EL (cell line): ENCODE measurements at places on chromosomes 6 and 20.

DNA sequence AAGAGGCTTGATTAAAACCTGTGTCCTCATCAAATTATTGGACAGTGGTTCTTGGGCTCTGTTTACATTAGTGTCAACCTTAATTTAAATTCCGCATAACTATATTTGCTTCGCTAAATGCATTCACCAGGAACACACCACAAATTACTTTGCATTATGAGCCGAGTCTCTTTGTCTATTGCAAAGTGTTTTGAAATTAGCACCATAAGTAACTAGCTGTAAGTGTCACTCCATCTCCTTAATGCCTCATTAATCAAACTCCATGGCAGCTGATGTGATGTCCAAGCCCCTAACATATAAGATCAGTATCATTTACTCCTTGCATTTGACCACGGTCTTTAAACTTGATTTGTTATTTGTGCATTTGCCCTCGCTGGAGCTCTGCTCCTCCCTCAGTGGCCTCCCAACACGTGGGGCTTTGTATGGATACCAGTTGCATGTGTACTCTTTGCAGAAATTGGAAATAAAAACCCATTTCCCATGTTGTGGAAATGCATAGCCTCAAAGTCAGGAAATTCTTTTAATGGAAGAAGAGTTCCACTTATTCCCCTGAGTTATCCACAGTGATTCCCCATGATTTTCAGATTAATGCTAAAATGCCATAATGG lies 24.6 kb downstream of the FOXA2 start:
- no peak for DNase-seq

DNA sequence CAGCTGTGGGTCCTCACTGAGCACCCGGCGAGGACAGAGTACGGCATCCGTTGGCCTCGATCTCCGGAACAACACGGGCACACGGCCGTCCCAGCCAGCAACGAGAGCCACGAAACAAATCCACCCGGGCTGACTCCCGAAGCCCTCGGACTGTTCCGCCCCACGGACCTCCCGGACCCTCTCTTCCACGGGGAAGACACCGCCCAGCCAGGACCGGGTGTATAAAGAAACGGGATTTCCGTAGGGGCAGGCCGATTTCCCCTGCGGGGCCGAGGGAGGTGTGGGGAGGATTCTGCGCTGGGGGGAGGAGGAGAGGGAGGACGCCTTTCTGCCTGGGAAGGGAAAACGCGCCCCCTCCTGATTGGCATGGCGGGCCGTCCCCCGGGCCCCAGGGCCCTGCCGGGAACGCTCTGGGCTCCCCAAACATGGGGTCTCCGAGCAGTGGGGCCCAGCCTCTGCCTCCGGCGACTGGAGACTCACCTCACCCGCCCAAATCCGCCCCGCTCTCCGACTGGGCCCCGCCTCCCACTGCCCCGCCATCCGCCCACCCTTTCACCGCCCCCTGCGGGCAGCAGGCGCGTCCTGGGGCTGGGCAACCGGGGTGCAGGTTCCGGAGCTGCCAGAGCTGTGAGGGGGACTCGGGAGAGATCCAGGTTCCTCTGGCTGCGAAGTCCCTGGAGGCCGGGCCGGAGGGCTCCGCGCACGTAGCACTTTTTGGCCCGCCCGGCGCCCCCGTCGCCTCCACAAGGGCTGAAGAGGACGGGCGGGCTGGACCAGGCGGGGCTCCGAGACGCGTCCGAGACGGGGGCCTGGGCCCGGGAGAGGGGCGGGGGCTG lies 679 bp upstream of the PPDPF start:
- DNase-seq, result peak; percentile 75

DNA sequence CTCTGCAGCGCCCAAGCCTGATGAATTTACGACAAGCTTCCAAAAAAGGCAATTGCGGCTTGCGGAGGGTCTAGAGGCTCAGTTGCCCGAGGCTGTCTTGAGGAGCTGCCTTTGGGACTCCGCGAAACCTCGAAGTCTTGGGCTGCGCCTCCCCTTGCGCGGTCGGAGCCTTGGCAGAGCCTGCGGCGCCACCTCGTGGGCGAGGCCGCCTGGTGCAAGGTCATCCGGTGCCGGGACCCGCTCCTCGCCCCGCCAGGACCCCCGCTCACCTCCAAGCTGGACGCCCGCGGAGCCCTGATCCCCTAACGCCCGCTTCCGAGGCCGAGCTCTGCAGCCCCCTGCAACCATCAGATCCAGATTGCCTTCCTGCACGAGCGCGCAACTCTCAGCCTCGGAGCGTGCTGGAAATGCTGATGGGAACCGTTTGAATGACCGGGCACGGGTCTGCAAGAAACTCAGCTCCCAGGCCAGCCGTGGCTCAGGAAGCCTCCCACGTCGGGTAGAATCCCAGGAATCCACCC lies 14.9 kb upstream of the FAM210B start:
- peak; percentile 55 for DNase-seq

GRCh38 chr6:35260591-35261570 lies 1.3 kb downstream of the ZNF76 start:
- no peak for DNase-seq

GRCh38 chr6:19333936-19334335 lies 503.2 kb upstream of the ID4 start:
- no peak for DNase-seq

GRCh38 chr20:2752567-2753460 lies 47.6 kb downstream of the CPXM1 start:
- peak; percentile 51 for DNase-seq

DNA sequence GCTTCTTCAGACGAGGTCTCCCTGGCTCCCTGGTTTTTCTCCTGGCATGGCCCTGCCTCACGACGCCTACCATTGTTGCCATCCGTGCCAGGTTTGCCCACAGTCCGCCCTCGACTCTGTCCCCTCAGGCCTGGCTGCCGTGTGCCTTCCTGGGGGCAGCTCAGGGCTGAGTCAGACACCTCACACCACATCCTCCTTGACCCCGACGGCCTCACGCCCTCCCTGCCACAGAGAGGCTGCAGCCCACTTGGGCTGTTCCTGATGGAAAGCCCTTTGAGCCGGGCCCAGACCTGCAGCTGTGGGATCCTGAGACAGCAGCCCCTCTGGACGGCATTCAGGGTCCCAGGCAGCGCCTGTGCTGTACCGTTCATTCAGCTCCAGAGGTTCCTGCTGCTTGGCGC lies 108.3 kb downstream of the PSMB1 start:
- no peak for DNase-seq

GRCh38 chr20:49594931-49595315 lies 27.0 kb upstream of the PTGIS start:
- DNase-seq, result no peak

- peak; percentile 54 for DNase-seq
Observed at GRCh38 chr20:23399568-23400241, 21.6 kb downstream of the NAPB start.

DNA sequence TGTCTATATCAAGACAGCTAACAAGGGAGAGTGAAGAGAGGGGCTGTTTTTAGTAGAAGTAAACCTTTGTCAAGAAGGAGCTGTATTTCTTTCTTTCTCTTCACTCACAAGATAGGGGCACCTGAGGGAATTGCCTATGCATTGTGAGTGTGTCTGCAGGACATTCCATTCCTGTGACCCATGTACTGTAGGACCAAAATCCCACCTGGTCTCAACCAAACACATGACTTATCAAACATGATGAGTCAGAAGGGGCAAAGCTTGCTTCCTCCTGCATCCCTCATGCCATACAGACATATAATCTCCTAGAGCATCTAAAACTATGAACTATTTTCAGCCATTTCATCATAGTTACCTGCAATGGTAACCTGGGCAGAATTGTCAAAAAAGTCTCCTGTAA lies 21.8 kb downstream of the PKHD1 start:
- DNase-seq, result no peak

GRCh38 chr20:3228750-3229032 lies 10.3 kb downstream of the SLC4A11 start:
- DNase-seq, result no peak

GRCh38 chr6:108168501-108169463 lies 3.0 kb downstream of the NR2E1 start:
- peak; percentile 22 for DNase-seq

DNA sequence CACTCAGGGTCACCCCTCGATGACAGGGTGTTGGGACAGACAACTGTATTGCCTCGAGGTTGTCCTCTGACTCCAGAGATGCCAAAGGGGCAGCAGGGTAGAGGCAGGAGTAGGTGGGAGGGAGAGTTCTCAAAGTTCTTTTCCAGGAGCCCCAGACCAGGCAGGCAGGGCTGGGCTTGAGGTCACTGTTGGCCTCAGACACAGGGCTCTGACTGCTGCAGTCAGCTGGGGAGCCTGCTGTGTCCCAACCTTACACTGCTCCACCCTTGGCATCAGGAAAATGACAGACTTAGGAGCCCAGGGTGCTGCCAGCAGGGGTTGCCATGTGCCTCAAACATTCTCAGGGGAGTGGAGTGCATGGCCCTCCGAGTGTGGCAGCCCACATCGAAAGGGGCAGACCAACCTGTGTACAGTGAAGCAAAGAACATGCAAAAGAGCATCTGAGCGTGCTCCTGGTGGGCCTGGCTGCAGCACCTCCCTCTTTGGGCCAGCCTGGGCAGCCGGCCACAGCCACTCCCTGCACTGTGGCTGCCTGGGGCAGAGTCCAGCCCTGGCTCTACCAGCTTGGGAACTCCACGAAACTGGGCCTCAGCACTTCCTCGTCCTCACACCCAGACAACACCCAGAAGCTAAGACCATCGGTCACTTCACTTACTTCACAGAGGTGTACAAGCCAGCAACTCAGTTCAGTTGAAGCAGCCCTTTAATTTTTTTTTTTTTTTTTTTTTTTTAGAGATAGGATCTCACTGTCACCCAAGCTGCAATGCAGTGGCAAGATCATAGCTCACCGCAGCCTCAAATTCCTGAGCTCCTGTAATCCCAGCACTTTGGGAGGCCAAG lies 24.0 kb downstream of the C6orf132 start:
- peak; percentile 50 for DNase-seq

DNA sequence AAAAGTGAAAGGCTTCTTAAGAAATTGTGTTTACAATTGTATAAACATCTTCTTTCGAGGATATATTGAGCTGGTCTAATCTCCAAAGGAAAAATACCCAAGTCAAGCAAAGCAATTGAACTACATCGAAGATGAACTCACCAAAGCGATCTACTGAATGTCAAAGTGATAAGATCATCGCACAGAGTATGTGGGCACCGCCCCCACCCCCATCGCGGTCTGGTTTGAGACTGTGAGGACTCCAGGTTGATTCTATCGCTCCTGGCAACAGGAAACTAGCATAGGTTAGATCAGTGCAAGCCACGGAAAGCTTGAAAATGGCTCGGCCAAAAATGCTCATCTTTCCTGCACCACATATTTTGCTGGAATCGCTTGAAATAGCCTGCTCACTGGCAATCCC lies 133.2 kb upstream of the RPS6KA2 start:
- DNase-seq, result no peak

GRCh38 chr20:41540918-41541317 lies 77.3 kb downstream of the CHD6 start:
- DNase-seq, result no peak

- no peak for DNase-seq
Observed at GRCh38 chr6:93972791-93973190, 553.4 kb upstream of the EPHA7 start.

GRCh38 chr6:106027758-106028157 lies 58.4 kb upstream of the PRDM1 start:
- DNase-seq, result no peak

DNA sequence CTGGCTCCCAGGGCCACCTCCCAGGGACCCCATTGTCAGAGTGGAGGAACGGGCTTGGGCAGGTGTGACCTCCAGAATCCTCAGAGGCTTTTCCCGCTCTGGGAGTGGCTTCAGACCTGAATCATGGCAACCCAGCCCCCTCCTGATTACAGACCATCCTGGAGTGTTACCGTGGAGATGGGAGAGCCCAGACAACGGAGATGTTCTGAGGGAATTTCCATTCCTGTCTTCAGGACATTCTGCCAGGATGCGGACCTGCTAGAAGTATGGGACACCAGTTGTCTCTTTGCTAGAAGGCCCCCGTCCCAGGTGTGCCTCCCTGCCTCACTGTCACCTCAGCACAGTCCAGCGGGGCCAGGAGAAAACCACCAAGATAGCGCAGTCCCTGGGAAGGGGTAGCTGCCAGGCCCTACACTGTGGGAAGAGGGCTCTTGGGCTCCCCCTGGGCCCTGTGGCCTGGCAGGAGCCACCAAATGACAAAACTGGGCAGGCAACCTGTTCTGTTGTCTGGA lies 109.9 kb downstream of the PSMB1 start:
- no peak for DNase-seq

GRCh38 chr6:96923871-96924493 lies 546 bp upstream of the KLHL32 start:
- peak; percentile 2 for DNase-seq

DNA sequence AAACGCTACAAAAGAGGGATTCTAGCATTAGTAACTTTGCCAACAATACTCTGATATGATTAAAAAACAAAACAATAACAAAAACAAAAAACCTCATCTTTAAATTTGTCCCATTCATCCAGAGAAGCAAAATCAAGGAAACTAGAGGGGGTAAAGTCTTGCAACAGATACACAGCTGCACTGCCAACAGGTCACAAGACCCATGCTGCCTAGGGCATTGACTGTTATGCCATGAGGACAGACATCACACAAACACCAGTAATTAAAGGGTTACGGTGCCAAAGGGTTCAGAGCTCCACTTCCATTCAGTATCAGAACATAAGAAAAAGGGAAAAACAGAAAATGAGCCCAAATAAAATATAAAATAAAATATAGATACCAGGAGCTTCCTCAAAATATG lies 1.6 kb downstream of the TBC1D20 start:
- DNase-seq, result peak; percentile 36

- DNase-seq, result no peak
Observed at GRCh38 chr6:74609871-74610270, 596.0 kb downstream of the COL12A1 start.

GRCh38 chr20:62949962-62950361 lies 2.5 kb upstream of the SLC17A9 start:
- DNase-seq, result no peak

GRCh38 chr6:36963451-36964290 lies 9.1 kb downstream of the PI16 start:
- DNase-seq, result peak; percentile 24

DNA sequence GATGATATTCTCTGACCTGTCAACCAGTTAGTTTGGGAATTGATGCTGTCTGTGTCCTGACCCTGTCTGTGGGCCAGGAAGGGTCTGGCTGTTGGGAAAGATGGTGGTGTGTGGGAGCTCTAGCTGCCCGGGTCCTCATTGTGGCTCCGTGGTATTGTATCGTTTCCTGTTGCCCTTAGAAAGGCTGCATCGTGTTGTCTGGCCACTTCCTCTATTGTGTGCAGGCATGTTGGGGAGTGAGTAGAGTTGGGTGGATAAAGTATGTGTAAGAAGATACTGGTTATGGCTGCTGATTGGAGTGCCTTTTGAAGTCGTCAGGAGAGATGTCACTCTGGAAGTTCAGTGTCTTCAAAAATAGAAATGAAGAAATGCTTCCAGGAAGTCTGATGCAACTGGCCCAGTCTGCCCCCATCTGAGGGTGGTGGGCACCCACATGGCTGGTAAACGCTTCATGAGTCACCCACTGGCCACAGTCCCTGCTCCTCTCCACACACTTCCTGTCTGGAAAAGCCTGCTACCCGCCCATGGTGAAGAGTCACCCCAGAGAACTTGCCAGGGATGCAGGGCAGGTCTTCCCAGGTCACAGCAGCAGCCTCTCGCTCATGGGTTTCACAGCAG lies 27.9 kb downstream of the PPARD start:
- DNase-seq, result peak; percentile 99
